ENCODE measurements at places on chromosomes 7 and 10.
A peak's percentile ranks its signal among the peaks of the same experiment; 100 is the strongest.

DNA sequence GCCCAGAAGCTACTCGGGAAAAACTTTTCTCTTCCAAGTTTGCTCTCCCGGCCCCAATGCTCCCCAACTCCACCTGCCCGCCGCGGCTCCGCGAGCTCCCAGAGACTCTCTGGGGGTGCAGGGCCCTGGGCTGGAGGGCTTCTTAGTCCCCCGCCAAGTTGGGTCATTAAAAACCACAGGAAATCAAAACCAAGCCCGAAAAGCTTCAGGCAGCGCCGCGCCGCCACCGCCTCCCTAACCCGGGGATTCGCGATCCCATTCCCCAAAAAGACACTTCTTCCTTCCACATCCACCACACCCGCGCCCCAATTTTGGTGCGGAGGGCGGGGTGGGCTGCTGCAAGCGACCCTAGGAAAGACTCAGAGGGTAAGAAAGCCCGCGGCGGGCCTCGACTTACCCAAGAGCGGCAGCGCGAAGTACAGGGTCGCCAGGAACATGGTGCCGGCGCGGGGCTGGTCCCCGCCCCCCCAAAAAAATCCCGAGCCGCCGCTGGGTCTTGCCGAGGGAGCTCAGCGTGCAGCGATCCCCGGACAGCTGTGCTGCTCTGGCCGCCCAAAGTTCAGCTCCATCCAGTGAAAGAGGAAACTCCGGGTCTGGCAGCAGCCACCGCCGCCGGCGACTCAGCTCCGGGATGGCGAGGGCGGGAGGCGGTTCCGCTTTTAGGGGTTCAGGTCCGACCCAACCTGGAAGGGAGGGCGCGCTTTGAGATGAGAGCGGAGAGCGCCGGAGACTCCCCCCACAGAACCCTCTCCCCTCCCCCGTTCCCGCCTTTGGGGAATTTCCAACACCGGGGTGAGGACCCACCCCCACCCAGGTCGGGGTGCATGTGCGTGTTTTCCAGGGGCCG lies 1.2 kb downstream of the GFRA1 start:
- DNase-seq, result peak; percentile 6

- no peak for DNase-seq
These were observed 1.0 kb downstream of the AP1S1 start for GRCh38 chr7:101155303-101155702.

DNA sequence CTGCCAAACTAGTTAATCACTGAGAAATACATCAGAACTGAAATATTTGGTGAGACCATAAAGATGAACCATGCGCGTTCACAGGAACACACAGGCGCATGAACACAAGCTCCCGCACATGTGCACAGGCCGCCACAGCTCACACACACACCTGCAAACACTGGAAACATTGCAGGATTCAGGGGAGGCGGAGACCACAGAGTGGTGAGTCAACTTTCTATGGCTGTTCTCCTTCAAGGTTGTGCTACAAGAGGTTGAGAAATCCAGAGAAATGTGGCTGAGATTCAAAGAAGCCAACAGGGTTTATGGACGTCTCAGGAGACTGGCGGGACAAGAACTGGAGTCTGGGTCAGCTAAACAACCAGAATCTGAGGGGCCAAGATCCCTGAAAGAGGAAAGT lies 17.8 kb downstream of the ESYT2 start:
- peak; percentile 73 for DNase-seq

DNA sequence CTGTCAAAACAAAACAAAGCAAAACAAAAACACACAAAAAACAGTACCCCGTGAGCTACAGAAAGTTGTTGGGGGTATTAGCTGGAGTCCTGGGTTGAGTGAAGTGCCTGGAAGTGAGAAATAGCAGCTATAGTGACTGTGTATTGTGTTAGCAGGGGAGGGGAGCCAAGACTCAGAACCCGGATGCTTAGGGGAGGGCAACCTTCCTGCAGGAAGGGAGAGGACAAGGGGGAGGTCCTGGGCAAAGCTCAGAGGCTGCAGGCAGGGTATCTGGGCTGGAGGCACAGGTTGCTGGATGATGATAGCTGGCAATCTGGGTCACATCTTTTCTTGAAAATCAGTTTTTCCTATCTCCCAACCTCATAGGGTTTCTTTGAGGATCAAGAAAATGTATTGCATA lies 75.8 kb upstream of the PARD3 start:
- DNase-seq, result no peak
